Stimulated activated CD4-positive, alpha-beta T cell treated with anti-CD3 and anti-CD28 coated beads, Interleukin-4, amount 100 ng/mL, for 24 hours (primary cell): ENCODE measurements at places on chromosomes 6 and 20.

GRCh38 chr6:74814440-74814839, 391.4 kb downstream of the COL12A1 start:
- no peak for DNase-seq

GRCh38 chr20:20079102-20079784, 26.9 kb downstream of the CFAP61 start:
- DNase-seq: no peak

DNA sequence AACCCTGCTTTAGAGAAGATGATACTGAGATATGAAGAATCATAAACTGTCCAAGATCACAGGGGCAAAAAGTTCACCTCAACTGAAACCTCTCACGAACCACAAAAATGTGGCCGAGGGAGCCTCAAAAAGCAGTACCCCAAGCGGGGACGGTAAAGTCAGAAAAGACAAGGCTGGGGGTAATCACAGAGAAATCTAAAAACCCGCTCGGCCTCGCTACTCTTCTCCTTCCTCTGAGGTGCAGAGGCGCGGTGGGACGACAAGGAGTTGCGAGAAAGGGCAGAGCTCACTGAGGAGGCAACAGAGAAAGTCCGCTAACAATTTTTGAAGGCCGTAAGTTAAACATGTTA, 356 bp upstream of the IRAK1BP1 start:
- DNase-seq: no peak

DNA sequence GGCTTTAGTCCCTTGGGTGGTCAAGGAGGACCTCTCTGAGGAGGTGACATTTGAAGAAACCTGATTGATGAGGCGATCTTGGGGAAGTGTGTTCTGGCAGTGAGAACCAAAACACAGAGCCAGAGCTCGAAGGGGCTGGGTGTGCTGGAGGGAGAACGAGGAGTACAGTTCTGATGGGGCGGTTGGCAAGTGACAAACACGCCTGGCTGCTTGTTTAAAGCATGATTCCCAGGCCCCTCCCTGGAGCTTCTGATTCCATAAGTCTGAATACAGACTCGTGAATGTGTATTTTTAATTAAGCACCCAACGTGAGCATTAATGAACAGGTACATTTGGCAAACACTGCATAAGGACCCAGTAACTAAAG, 886 bp upstream of the NFATC2 start:
- DNase-seq: no peak
